Brain microvascular endothelial cell (primary cell): ENCODE measurements at places on chromosomes 6 and 20.

DNA sequence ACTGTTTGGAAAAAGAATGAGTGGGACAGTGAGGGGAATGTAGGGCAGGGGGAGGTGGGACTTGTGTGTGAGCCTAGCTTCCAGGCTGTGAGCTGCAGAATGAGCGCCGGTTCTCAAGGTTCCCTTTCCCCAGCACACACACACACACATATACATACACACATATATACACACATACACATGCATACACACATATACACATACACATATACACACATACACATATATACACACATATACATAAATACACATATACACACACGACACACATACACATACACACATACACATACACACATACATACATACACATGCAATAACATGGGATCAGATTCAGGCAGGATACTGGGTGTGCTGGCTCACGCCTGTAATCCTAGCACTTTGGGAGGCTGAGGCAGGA, 66.5 kb downstream of the CNBD2 start:
- DNase-seq, result no peak

- DNase-seq, result peak; percentile 32
Measured at GRCh38 chr6:34273242-34273805, 24.5 kb upstream of the SMIM29 start.

DNA sequence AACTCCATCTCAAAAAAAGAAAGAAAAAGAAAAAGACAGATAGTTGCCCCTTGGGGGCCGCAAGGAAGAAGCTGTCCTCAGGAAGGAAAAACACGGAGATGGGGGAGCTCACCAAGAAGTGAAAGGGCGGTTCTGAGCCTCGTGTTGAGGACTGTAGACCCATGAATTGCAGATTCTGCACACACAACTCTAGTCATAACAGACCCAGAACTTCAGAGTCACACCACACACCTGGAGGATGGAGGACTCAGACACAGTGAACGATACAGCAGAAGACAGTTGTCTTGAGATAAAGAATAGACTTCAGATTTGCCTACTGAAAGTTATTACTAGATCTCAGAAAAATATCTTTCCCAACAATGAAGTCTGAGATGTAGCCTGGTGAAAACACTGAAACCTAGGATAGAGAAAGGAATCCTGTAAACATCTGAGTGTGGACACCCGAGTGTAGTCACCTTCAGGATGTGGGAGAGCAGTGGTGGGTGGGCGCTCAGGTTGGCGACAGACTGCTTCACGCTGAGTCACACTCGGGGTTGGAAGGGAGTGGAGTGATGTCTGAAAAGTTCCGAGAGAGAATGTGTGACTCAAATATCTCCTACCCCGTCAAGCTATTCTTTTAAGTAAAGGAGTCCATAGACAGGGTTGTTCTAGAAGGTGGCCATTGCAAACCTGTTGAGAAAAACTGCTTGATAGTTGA, 88.1 kb downstream of the MAP3K4 start:
- DNase-seq, result peak; percentile 84

- DNase-seq, result no peak
Measured at GRCh38 chr6:52285177-52286068, 881 bp upstream of the MCM3 start.

- DNase-seq, result no peak
Measured at GRCh38 chr6:134402372-134402984, 84.6 kb upstream of the SGK1 start.
